Peyer's patch (tissue), 4 donors: ENCODE measurements at places on chromosomes 11 and 22. TPM values are rescaled to one million over a fixed set of nuclear protein-coding genes. Genes with fewer than 3 reads are reported as not detected.

Gene CRYBB3
- 2.3 TPM for total RNA-seq

Gene SMDT1
- total RNA-seq, result 17.4 TPM

Gene MIAT
- 5.6 TPM for total RNA-seq

Gene RNF215
- 10.5 TPM for total RNA-seq
